ENCODE measurements at places on chromosomes 13 and 19. TPM values are rescaled to one million over a fixed set of nuclear protein-coding genes. Genes with fewer than 3 reads are reported as not detected.

DNA sequence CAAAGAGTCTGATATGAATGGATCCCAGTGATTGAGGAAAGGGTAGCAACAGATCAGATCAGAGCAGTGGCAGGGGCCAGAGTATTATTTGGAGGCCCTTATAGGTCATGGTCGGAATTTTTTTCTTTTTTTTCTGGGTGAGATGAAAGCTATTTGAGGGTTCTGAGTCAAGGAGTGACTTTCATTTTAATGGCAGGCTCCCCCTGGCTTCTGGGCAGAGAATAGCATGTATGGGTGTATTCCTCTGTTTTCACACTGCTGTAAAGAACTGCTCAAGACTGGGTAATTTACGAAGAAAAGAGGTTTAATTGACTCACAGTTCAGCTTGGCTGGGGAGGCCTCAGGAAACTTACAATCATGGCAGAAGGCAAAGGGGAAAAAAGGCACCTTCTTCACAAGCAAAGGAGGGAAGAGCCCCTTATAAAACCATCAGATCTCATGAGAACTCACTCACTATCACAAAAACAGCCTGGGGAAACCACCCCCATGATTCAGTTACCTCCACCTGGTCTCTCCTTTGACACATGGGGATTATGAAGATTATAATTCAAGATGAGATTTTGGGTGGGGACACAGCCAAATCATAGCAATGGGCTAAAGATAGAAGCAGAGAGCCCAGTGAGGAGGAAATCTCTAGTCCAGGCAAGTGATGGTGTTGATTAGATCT is 3.0 kb upstream of the SLC6A16 start:
- no peak for DNase-seq

- DNase-seq: peak; percentile 99
Observed at GRCh38 chr19:4007021-4007835, at the start of gene PIAS4. TSS of gene PIAS4 (plus strand) at chr19:4007736. CDS start at chr19:4007761, 25 bp downstream.

GRCh38 chr13:44331912-44332851 is 41.4 kb upstream of the SERP2 start:
- DNase-seq: no peak

DNA sequence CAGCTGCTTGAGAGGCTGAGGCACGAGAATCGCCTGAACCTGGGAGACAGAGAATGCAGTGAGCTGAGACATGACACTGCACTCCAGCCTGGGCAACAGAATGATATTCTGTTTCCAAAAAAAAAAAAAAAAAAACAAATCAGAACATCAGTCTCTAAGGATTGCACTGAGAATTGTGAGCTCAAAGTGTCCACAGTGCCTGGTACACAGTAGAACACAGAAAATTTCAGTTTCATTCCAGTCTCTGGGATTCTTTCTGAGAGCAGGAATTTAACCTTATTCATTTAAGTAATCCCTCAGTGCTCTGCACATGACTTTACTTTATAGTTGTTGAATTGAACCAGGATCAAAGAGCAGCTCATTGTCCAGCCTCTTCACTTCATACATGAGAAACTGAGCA is 25.9 kb upstream of the GATAD2A start:
- no peak for DNase-seq

GRCh38 chr19:10424011-10424637 is 3.8 kb downstream of the PDE4A start:
- DNase-seq: peak; percentile 94

GRCh38 chr13:21615427-21615826 is 11.5 kb upstream of the MICU2 start:
- DNase-seq: no peak

DNA sequence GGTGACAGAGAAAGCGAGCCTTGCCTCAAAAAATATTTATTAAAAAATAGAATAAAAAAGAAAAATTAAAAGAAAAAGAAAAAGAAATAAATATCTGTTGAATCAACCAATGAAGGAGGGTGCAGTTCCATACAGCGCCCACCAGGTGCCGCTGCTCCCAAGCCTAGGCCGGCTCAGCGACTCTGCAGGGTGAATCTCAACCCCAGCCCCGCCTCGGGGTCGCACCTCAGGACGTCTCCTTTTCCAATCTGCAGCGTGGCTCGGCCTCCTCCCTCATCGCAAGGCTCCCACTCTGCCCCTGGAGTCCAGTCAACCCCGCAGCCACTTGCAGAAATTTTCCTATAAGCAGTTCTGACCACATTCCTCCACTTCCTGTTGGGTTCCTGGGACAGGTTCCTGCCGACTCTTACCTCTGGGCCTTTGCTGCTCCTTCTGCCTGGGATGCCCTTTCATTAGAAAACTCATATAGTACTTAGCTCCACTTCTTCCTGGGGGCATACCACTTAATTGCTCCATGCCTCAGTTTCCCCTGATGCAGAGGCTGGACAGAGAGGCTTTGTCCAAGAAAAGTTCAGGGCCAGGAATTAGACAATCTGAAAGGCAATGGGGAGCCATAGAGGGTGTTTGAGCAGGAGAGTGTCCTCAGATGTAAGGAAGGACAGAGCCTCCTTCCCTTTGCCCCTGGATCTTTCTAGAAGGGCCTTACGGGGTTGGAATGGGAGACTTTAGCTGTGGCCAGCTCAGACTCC is 24.3 kb downstream of the NFILZ start:
- DNase-seq: peak; percentile 90

- peak; percentile 70 for DNase-seq
Observed at GRCh38 chr13:112693831-112694497, 4.1 kb downstream of the ATP11A start.

DNA sequence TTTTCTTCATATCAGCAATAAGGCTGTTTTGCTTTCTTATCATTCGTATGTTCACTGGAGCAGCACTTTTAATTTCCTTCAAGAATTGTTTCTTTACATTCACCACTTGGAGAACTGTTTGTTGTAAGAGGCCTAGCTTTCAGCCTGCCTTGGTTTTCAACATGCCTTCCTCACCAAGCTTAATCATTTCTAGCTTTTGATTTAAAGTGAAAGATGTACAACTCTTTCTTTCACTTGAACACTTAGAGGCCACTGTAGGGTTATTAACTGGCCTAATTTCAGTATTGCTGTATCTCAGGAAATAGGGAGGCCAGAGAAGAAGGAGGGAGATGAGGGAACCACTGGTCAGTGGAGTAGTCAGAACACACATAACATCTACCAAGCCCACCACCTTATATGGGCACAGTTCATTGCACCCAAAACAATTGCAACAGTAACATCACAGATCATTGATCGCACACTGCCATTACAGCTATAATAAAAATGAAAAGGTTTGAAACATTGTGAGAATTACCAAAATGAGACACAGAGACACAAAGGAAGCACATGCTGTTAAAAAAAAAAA is 181.4 kb upstream of the TUBA3C start:
- DNase-seq: no peak

DNA sequence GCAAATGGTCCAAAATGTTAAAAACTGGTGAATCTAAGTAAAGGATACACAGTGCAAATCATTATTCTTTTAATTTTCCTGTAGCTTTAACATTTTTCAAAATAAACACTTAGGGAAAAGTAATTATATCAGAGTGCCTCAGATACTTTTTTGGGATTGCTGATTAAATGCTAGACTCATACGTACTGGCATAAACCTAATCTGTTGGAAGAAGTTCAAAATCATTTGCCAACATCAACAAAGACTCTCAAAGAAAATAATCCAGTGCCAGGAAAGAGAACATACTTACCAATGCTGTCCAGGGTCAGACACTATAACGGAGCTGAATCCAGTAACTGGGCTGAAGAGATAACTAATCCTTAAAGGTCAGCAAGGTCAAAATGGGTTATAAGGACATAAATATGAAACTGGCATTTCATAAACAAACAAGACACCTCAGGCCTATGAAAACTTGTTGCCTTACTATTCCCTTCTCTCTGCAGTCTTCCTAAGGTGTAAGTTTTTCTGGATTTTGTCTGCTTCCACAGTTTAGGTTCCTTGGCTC is 3.3 kb upstream of the ZNF420 start:
- DNase-seq: no peak

DNA sequence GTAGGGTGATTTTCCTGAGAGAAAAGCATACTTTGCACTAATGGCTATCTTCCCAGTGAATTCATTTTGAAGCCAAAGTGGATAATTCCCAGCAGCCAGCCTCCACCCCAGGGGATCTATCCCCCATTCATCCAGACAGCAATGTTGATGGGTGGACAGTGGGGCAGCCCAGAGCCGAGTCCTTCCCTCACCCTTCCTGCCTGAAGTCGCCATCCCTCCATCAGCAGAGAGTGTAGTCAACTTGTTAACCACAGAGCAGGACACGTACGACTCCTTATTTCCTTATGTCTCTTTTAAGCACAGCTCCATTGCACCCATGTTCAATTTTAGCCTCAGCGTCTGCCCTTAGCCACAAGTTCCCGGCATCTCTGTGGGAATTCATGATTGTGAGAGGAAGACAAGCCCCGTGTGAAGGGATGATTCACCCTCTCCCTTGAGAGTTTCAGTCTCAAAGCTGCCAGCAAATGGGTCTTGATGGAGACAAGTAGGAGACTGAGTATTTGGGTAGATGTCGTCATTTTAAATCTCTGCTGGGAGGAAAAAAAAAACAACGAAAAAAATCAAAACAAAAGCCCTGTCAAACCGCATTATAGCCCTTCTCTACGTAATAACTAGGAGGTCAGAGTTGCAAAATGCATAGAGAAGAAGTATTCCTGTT is 58.3 kb upstream of the MEDAG start:
- DNase-seq: no peak

DNA sequence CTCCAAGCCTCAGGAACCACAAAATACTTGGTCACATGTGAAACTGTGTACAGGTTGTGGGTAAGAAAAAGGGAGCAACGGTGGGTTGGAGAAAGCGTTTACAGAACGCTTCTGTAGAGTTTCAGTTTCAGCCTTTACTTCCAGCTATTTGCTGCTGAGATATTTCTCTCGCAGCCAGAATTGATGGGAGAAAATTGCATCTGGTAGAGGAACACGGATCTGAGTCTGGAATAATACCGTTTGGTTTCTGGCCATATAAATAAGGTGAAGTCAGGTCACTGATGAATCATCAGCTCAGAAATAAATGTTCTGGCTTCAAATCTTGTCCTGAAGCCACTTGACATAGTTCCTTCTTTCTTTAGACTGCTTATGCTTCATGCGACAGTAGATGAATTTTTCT is 20.3 kb upstream of the RFC3 start:
- DNase-seq: no peak

DNA sequence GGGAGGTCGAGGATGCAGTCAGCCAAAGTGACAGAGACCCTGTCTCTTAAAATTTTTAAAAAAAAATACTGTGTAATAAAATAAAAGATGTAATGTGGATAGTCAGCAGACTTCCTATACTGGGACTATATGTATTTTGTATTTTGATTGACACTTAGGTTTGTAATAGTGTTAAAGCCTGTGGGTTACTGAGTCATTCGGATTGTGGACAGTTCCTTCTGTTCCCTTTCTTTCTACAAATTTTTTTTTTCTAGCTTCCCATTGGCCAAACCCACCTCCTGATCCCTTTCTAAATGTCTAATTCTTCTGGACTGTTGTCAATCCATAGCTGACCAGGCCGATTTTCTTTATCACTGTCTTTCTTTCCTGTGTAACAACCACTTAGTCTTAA is 108.0 kb downstream of the DNAJC3 start:
- no peak for DNase-seq

- DNase-seq: no peak
Observed at GRCh38 chr13:107234319-107235073, 666.6 kb upstream of the ARGLU1 start.

GRCh38 chr19:39969266-39969665 is 1.7 kb upstream of the PSMC4 start:
- no peak for DNase-seq

DNA sequence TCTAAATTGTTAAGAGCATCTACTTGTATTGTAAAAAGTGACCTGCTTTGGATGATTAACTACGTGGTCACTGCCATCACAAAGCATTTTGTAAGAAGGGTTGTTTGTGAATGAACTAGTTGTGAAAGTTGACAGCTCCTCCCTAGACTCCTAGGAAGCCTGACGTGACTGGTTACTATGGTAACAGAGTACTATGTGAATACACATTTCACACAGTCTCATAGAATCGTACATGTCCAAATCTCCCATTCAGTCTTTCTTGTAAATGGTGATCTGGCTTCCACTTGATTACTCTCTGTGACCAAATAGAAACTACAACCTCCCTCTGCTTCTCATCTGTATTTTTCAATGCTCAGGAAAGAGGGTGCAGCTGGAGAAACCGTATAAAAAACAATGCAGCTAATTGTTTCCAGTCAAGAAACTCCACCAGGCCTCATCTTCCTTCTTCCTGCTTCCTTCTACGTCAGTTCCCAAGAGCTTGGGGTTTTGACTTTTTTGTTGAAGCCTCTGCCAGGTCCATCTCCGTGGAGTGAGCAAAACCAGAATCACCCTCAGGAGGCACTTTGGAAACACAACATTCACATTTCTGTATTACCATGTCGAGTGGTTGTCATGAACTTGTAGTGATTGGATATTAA is 83.4 kb downstream of the GPC6 start:
- no peak for DNase-seq

GRCh38 chr13:67087527-67087926 is 142.6 kb downstream of the PCDH9 start:
- DNase-seq: no peak

DNA sequence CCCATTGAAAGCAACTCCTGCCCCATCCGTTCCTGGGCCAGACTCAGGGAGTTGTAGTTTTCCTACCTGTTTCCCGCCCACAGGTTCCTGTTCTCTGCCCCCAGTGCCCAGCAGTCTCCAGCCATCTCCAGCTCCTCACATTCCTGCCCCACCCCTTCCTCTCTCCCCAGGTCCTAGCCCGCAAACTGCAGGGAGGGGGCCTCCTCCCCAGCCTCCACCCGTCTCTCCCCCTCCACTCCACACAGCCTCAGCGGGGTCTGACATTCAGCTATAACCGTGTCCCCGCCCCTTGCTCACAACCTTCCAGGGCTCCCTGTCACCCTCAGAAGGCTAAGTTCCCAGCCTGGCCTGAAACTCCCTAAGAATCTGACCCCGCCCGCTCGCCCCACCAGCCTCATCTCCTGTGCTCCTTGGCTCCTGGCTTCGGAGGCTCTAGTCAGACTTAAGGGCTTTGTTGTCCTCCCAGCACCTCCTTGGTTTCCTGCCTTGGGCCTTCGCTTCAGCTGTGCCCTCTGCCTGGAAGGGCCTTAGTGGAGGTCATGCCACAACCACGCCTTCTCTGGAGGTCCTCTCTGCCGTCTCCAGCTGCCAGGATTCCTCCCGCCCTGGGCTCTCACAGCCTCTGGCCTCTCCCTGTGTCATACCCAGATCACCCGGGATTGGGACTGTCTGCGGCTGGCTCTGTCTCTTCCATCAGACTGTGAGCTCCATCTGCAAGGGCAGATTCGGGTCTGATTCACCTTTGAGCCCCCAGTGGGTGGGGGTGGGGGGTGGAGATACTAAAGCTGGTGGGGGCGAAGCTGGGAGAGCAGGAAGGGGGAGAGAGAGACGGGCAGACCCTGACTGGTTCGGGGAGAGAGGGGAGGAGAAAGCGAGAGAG is 5.1 kb upstream of the SPACA6 start:
- DNase-seq: peak; percentile 77

PLA2G4C gene
- 51.5 TPM for polyA plus RNA-seq

ZNF626 gene
- 6.0 TPM for polyA plus RNA-seq

NKPD1 gene
- polyA plus RNA-seq: 0.21 TPM

FFAR3 gene
- polyA plus RNA-seq: 0.45 TPM

TPTE2 gene
- polyA plus RNA-seq: 0.17 TPM

CLDND2 gene
- polyA plus RNA-seq: 0.77 TPM

SIGLEC8 gene
- polyA plus RNA-seq: 1.1 TPM

GPR183 gene
- polyA plus RNA-seq: 56.0 TPM

EFNA2 gene
- not detected for polyA plus RNA-seq

CARM1 gene
- 25.7 TPM for polyA plus RNA-seq

DPF1 gene
- 0.06 TPM for polyA plus RNA-seq

Data from spleen (tissue), 13 donors.